ENCODE measurements at places on chromosomes 16 and 17.

GRCh38 chr16:8430401-8430800 lies 159.9 kb downstream of the TMEM114 start:
- no peak for DNase-seq

GRCh38 chr17:64403881-64404460 lies 13.3 kb upstream of the PECAM1 start:
- no peak for DNase-seq

DNA sequence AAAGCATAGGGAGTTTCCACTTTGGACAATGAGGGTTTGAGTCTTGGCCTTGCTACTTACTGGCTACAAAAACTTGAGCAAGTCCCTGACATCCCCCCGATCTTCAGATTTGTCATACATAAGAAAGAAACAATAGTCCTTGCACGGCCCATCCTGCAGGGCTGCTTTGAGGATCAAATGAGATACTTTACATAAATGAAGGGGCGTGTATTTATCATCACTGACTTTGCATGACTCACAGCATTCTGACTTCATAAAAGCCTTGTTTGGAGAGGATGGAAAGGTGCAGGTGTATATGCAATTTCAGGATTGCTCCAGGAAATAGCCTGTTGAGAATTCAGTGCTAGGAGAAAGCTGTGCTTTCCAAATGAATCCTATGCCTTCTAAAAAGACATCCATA lies 465.0 kb upstream of the MAF start:
- DNase-seq = no peak

DNA sequence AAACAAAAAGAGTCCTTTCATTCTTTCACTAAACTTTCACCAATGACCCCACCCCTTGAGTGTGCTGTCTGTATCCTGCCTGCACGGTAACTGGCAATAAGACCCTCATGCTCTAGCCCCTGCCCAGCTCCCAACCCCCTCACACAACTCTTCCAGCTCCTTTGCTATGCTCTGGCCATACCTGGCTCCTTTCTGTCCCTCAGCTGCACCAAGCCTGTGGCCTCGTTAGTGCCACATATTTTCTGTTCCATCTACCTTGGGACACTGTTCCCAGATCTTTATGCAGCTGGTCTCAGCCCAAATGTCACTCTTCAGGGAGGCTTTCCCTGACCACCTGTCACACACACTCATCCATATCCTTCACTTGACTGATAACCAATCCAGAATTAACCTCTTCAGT lies 47.3 kb downstream of the C16orf82 start:
- no peak for DNase-seq

GRCh38 chr16:21190599-21190998 lies 20.8 kb downstream of the ZP2 start:
- DNase-seq = no peak

- no peak for DNase-seq
These were observed 35.8 kb upstream of the ABCA9 start for GRCh38 chr17:69096541-69096940.

Measured in T-helper 9 cell (primary cell).